Kidney tubule cell (primary cell): ENCODE measurements at places on chromosomes 7 and 10.
A peak's percentile ranks its signal among the peaks of the same experiment; 100 is the strongest.

DNA sequence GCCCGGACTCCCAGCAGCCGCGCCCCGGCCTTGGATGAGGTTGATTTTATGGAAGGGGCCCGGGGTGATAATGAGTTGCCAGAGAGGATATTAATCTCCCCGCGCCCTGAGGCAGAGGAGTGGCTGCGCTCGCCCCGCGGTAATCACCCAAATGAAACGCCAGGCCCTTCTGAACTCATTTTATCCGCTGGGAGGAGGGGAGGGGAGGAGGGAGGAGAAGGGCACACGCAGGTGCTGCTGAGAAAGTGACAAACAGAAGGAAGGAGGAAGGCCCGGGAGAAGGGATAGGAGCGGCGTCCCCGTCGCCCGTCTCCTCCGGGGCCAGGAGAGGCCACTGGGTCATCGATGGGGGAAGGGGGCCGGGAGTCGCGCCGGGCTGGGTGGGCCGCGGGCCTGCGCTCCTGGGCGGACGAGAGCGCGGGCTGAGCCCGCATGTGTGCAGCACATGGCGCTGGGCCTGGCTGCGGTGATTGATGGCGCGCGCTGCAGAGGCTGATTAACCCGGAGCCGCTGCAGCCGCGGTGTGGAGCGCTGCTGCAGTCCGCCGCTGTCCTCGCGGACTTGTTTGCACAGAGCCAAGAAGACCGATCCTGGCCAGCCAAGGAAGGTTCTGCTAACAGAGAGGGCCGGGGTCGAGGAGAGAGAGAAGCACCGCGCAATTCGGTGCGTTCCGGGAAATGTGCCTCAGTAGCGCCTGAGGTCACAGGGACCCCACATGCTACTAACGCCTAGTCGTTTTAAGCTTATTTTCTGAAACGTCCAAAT, 6.5 kb downstream of the MNX1 start:
- no peak for DNase-seq

GRCh38 chr10:8790390-8790789, 735.9 kb downstream of the GATA3 start:
- DNase-seq: no peak

- no peak for DNase-seq
These were observed 47.5 kb downstream of the NDUFB2 start for GRCh38 chr7:140744005-140744404.

DNA sequence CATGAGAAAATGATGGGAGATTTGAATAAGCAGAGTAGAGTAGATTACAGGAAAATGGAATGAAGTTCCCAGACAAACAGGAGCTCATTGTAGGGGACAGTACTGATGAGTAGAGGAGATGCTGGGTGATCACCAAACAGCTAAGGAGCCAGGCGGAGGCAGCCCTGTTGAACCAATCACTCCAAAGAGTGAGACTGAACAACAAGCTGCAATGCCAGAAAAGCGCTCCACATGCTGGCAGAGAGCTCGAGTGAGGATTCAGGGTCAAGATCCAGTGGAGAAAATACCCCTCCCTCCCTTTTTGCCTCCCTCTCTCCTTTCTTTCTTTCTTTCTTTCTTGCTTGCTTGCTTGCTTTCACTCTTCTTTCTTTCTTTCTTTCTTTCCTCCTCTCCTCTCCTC, 133.3 kb downstream of the PFKFB3 start:
- DNase-seq: no peak

DNA sequence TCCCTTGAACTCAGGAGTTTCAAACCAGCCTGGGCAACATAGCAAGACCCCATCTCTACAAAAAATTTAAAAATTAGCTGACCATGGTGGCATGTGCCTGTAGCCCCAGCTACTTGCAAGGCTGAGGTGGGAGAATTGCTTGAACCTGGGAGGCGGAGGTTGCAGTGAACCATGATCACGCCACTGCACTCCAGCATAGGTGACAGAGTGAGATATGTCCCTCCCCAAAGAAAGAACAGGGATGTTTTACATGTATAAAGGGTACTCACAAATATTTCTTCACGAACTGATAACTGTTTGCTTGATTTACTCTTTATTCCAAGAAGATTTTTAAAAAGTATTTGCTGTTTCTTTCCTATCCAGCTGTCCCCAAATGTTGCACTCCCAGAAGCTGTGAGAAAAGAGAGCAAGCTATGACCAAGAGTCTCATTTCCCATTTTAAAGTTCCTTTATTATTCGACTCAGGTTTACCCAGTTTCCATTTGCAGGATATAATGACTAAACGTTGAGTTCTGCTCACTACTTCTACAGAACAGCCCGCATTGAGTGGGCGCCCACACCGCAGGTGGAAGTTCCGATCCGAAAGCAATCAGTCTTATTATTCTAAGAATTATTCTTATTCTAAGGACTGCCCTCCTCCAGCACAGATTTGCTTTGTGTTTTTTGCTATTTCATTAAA, 90.7 kb downstream of the APBB1IP start:
- DNase-seq: no peak

GRCh38 chr7:18614841-18615240, 119.3 kb downstream of the HDAC9 start:
- DNase-seq: no peak

GRCh38 chr7:151249034-151249731, 689 bp upstream of the SMARCD3 start:
- peak; percentile 52 for DNase-seq

GRCh38 chr10:12947741-12948140, 53.8 kb downstream of the CCDC3 start:
- no peak for DNase-seq
